Ureter (tissue), 1 donor: ENCODE measurements at places on chromosomes 4 and X. TPM values are rescaled to one million over a fixed set of nuclear protein-coding genes. Genes with fewer than 3 reads are reported as not detected.

MORF4L2 gene
- 307 TPM for total RNA-seq

MID1 gene
- 31.8 TPM for total RNA-seq

CSAG2 gene
- total RNA-seq: not detected

XAGE1B gene
- total RNA-seq: not detected

HNRNPD gene
- 223 TPM for total RNA-seq

MTNR1A gene
- not detected for total RNA-seq

DCAF12L1 gene
- 0.10 TPM for total RNA-seq

APLN gene
- 0.52 TPM for total RNA-seq

PDE6B gene
- total RNA-seq: 15.1 TPM

FAM184B gene
- not detected for total RNA-seq

ALB gene
- total RNA-seq: 11.9 TPM

TNIP3 gene
- 0.49 TPM for total RNA-seq

PLP2 gene
- total RNA-seq: 141 TPM

MAGEA1 gene
- not detected for total RNA-seq

PNMA6A gene
- 0.55 TPM for total RNA-seq

UGT2B15 gene
- total RNA-seq: 0.47 TPM

PCYT1B gene
- total RNA-seq: 0.78 TPM

NPY1R gene
- total RNA-seq: 4.5 TPM

SCRG1 gene
- 2.3 TPM for total RNA-seq

MAOA gene
- total RNA-seq: 241 TPM

ARAP2 gene
- 45.7 TPM for total RNA-seq

TLR3 gene
- 28.6 TPM for total RNA-seq

PPEF2 gene
- total RNA-seq: not detected

SATL1 gene
- total RNA-seq: not detected

TAF7L gene
- 0.18 TPM for total RNA-seq

FRG2 gene
- not detected for total RNA-seq

MAP7D2 gene
- total RNA-seq: 1.2 TPM

FAM133A gene
- total RNA-seq: not detected

HAND2 gene
- total RNA-seq: 0.21 TPM

SLC10A6 gene
- total RNA-seq: 1.6 TPM

SMARCA1 gene
- 37.5 TPM for total RNA-seq

GNRHR gene
- total RNA-seq: not detected

RNF128 gene
- 67.6 TPM for total RNA-seq

BLTP1 gene
- 109 TPM for total RNA-seq

GRPR gene
- not detected for total RNA-seq

TMEM31 gene
- total RNA-seq: not detected

CNKSR2 gene
- 2.3 TPM for total RNA-seq

KIT gene
- 21.0 TPM for total RNA-seq

IRS4 gene
- total RNA-seq: 0.96 TPM

TRIM75 gene
- total RNA-seq: not detected

TCEAL2 gene
- 11.7 TPM for total RNA-seq
